AG09319 (cell line): ENCODE measurements at places on chromosomes 16 and 17.

- no peak for DNase-seq
These were observed 10.1 kb downstream of the CORO6 start for GRCh38 chr17:29612404-29613280.

DNA sequence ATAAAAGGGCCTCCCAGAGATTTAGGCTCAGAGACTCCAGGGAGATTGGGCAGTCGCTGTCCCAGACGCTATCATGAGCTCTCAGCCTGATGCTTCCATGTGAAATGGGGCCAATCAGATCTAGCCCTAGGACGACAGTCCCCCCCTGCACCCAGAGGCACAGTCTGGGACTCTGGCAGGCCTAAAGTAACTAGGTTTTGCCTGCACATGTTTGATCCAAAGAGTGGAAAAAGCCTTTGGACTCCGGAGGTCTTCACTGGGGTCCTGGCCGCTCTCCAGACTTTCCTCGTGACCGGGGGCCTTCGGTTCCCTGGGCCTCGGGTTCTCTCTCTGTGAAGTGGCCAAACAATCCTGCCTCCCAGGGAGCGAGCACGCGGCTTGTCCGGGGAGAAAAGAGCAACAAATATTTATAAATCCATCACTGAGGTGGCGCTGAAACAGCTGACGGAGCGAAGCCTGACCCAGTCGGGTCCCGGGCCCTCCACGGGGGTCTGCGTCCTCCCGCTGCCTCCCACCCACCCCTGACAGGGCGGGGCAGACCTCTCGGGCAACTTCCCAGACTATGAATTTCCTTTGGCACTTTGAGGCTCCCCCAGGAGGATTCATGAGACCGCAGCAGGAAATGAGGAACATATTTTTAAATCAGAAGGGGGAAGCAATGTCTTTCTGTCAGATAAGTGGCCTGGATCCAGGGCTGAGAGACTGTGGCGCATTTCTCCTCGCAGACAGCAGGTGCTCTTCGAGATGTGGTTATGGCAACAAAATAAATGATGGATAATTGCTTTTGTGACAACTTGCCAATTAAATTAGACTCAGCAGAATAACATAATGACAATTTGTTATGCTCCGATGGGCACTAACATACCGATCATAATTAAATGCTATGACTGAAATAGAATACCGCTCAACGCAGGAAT lies 38.9 kb downstream of the MRPS23 start:
- DNase-seq, result no peak

DNA sequence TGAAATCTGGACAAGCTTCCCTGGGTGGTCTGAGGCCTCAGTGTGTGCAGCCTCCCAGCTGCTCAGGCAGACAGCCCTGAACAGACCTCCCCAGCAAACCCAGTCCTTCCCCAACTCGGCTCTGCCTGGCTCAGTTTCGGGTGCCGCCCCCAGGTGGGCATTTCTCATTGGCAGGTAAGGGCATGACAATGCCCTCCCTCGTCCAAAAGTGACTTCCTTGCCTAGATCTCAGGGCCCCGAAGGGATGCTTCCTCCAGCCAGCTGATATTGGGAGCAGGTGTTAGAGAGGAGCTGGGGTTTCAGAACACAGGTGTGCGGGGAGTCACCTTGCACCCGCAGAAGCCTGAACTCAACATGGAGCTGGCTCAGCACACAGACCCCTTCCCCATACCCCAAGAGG lies 3.8 kb upstream of the PPL start:
- no peak for DNase-seq

DNA sequence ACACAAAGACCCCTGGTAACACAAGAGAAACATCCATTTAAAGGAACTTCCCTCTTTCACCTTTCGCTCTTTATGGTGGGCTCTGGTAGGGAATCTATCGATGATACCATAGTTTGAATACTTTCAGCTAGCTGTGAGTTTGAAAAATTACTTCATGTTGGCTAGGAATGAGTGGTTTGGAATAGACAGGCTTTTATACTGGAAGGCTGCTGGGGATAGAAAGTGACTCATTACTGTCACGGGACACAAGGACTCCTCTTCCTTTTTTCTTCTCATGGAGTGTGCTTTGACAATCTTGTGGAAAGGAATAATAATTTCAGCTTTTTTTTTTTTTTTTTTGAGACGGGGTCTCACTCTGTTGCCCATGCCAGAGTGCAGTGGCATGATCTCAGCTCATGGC lies 76.9 kb downstream of the CYB561 start:
- DNase-seq, result no peak

GRCh38 chr16:72886346-72886974 lies 161.5 kb downstream of the ZFHX3 start:
- DNase-seq, result no peak

DNA sequence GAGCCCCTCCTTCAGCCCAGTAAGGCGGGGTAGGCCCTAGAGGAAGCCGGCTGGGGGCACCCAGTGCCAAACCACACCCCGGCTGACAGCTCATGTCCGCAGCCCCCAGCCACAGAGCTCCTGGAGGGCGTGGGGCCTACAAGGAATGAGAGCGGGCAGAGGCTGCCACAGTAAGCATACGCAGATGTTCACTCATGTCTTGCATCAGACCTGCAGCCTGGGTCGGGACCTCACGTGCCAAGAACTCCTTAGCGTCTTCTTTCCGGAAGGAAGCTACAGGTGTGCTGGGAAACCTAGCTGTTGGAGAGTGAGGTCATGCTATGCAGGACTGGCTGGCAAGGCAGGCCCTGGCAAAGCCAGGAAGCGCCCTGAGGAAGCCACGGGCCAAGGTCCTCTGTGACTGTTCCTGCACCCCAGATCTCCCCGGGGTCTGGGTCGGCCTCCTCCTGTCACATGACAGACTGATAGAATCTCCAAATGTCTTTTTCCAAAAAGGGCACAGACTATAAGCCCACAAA lies 1.6 kb downstream of the ZNF598 start:
- peak; percentile 69 for DNase-seq

GRCh38 chr16:17301593-17302135 lies 169.1 kb downstream of the XYLT1 start:
- no peak for DNase-seq

DNA sequence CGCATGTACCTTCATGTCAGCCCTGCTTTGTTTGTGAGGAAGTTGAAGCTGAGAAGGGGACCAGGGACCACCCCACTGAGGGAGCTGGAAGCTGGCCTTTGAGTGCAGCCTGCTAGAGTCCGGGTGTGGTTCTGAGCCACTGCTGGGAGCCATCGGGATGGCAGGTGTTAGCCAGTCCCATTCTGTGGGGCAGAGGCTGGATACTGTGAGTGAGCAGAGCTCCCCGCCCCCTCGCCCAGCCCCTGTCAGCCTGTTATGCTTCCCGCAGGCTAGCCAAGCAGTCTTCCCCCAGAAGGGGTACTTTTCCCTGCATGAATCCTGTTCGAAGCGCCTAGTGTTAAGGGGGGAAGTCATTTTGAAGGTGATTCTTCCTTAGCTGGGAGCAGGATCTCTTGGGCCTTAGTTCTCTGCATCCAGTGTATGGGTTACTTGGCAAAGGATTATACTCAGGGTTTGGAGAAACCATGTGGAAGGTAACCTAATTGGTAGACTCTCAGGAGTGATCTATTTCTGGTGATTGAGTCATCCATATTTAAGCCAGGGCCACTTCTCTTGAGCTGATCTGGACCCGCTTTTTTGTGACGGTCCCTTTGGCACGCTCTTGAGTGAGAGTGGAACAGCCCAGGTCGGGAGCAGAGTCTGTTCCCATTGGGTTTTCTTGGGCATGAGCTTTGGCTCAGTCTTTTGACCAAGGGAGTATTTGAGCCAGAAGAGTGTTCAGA lies 23.8 kb downstream of the AKAP1 start:
- no peak for DNase-seq

GRCh38 chr17:40069751-40070708 lies 7.3 kb downstream of the THRA start:
- DNase-seq, result no peak

DNA sequence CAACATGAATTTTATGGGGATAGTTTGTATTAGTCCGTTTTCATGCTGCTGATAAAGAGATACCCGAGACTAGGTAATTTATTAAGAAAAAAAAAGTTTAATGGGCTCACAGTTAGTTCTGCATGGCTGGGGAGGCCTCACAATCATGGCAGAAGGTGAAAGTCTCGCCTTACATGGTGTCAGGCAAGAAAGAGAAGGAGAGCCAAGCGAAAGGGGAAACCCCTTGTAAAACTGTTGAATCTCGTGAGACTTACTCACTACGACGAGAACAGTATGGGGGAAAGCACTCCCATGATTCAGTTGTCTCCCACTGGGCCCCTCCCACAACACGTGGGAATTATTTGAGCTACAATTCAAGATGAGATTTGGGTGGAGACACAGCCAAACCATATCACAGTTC lies 181.5 kb downstream of the PRKCA start:
- no peak for DNase-seq

- no peak for DNase-seq
These were observed 22.2 kb downstream of the FAM117A start for GRCh38 chr17:49741692-49742076.

- no peak for DNase-seq
These were observed 28.0 kb downstream of the ARHGAP23 start for GRCh38 chr17:38456031-38456815.

DNA sequence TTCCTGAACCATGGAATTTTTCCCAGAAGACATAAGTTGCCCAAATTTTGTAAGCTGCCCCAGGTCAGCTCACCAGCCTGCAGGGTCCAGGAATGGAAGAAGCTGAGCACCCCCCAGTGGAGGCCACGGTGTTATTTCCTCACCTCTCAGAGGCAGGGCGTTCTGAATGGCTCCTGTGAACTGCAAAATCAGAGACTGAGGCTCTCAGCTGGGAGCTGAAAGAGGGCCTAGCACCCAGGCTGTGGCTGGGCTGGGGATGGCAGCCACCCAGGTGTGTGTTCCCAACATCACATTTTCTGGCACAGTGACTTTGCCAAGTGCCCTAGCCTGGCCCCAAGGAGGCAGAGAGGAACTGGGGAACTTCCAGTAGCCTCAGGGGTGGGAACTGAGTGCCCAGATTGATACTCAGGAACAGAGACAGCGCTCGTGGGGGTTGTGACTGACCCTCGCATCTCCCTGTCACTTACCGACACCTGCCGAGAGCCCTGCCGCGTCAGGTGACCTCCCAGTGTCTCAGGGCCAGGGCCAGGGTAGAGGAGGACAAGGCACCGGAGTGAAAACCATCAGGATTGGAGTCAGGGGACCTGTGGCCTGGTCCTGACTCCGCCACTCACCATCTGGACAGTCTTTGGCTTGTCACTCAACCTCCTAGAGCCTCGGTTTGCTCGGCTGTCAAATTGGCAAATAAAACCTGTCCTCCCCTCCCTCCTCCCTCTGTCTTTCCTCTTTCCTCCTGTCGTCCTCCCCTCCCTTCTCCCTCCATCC lies 11.3 kb downstream of the CACNG4 start:
- no peak for DNase-seq

DNA sequence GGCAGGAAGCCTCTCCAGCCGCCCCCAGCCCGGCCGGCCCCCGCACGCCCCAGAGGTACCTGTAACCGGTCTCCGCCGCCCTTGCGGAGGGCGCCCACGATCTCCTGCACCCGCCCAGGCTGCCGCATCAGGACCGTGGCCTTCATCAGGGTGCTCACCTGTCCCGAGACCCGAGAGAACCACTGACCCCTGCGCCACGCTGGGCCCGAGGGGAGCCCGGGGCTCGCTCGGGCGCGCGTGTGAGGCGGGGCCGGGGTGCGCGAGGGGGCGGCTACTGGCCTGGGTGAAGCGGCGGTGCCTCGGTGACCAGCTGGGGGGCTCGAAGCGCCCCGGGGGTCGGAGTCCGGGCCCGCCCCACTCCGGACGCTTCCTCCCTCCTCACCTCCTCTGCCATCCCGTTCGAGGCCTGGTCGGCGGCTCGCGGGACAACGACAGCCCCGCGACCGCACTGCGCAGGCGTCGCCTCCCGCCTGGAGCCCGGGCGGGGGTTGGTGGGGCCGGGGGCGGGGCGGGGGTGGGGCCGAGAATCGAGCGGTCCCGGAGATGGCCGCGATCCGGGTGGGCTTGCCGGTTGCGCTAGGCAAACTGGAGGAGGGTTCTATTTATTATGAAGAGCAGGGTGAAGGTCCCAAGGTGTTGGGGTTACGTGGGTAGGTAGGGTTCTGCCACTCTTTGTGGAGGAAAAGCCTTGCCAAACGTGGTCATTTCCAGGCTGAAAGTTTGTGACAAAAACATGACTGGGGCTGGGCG lies at the start of gene NT5C3B:
NT5C3B (minus strand) TSS at position 433 of the 750 bp plus-strand sequence; CDS start at position 394, 39 bp downstream.
- DNase-seq, result no peak

DNA sequence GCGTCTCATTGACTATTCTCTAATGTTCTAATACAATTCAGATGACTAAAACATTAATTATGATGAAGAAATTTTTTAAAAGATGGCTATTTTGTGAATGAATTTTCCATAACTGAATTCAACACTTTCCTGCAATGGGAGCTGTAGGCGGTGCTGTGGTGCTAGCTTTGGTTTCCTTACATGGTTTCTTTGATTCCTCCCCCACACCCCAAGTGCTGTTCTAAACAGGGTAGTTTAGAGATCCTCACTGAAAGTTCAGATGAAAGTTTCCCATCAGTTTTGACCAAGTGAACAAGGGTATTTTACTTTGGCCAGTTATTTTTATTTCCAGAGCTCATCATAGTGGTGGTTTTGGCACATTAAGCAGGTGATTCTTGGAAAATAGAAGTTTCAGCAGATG lies 26.0 kb upstream of the MRC2 start:
- DNase-seq, result peak; percentile 10

DNA sequence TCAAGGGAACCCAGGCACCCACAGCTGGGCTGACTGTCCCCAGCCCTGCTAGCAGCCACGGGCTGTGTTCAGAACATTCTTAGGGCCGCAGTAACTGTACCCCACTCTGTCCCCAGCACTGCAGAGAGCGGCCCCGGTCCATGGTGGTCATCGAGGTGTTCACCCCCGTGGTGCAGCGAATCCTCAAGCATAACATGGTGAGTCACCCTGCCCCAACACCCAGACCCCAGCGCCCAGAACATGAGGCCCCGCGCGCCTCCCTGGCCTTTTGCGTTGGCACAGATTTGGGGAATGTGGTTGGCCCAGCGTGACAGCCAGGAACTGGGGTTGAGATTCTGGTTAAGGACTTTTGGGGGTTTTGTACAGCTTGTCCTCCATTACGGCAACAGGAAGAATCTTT lies 114.9 kb upstream of the PLCG2 start:
- no peak for DNase-seq

- no peak for DNase-seq
These were observed 82.7 kb downstream of the RPH3AL start for GRCh38 chr17:269616-270514.

GRCh38 chr16:73792199-73793020 lies 504.2 kb upstream of the PSMD7 start:
- DNase-seq, result no peak

DNA sequence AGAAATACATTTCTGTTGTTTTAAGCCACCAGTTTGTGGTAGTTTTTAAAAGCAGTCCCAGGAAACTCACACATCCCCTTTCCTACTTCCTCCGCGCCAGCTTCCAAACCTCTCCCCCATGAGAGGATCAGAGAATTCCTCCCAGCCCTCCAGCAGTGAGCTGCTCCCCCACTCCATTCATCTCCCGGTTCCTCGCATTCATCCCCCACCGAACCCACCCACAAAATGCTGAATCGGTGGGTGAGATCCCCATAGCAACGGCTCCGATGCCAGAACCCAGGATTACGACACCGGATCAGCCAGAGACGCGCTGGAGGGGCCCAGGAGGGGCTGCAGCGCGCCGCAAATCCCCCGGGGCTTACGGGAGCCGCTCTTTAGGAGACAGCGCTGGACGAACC lies 251.4 kb upstream of the RPL38 start:
- DNase-seq, result no peak
